DMS53 (cell line): ENCODE measurements at places on chromosomes 1 and 21.

- no peak for DNase-seq
These were observed 6.2 kb upstream of the DEPDC1 start for GRCh38 chr1:68503085-68503484.

- DNase-seq: no peak
These were observed 7.5 kb downstream of the DISP3 start for GRCh38 chr1:11486231-11487009.

DNA sequence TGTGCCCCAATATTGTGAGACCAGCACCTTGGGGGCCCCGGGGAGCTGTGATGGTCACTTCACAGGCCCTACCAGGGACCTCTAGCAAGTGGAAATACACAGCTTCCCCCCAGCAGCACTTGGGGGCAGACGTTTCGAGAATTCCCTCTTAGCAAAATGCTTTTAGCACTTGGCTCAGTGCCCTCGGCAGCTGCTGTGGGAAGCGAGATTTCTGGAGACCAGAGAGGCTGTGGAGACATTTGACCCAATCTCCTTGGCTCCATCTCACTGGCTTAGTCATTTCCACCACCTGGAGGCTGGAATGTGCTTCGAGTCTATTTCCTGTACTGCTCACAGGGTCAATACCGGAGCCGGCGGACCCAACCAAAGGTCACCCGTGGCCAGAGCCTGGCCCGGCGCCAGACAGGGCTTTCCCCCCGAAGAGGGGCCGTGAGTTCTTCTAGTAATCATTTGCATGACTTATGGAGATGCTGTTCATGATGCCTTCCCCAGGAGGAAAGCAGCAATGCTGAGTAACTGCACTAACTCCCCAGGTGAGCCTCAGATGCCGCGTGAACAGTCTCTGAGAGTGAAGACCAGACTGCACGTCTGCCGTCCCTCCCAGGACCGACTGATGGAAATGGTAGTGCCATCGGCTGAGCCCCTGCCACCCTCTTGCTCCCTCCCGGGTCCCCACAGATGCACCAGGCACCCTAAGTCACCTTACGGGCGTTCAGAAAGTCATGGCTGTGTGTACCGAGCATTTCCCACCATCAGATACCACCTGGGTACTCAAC lies 4.4 kb upstream of the C2CD2 start:
- peak; percentile 47 for DNase-seq

- DNase-seq: no peak
These were observed 31.7 kb downstream of the COQ8A start for GRCh38 chr1:226971765-226972164.

DNA sequence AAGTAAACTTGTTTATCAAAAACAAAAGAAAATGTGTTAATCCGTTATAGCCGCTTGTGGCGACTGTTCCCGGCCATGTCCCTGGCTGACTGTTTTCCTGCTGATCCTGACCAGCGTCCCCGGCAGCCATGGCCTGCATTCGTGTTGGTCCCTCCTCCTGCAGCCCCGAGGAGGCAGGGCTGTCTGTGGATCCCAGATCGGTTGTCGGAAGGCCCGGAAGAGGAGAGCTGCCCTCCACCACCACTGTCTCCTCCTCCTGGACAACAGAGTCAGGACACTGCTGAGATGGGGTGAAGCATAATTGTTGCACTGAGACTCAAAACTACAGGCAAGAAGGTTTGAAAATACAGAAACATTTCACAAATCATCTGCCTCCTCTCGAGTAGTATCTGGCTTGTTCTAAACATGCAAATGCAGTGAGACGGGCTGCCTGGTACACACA lies 3.6 kb upstream of the MXRA8 start:
- peak; percentile 65 for DNase-seq

GRCh38 chr21:31107176-31107785 lies 69.0 kb upstream of the KRTAP19-8 start:
- no peak for DNase-seq

- DNase-seq: peak; percentile 54
These were observed 39.7 kb downstream of the BACE2 start for GRCh38 chr21:41207401-41208375.

DNA sequence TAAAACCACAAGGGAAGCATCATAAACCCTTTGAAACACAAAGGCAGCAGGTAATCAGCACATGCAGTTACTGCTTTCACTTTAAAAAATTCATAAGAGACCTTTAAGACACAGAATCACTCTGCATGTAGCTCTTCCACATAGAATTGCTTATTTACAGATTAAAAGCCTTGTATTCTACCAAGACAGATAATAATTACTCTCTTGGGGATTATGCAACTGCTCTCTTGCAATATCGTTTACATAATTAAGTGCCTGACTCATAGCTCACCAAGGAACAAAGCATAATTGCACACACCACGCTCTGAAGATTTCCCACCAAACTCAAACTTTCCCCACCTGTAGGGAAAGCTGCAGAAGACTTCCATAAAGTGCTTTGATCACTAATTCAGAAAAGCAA lies 87.9 kb downstream of the VAV3 start:
- DNase-seq: peak; percentile 49

GRCh38 chr1:151807131-151807530 lies 1.9 kb upstream of the LINGO4 start:
- no peak for DNase-seq
